Activated CD8-positive, alpha-beta T cell treated with anti-CD3 and anti-CD28 coated beads for 36 hours (primary cell): ENCODE measurements at places on chromosomes 12 and 14.

- DNase-seq: no peak
Observed at GRCh38 chr14:97490521-97491070, 693.4 kb downstream of the VRK1 start.

DNA sequence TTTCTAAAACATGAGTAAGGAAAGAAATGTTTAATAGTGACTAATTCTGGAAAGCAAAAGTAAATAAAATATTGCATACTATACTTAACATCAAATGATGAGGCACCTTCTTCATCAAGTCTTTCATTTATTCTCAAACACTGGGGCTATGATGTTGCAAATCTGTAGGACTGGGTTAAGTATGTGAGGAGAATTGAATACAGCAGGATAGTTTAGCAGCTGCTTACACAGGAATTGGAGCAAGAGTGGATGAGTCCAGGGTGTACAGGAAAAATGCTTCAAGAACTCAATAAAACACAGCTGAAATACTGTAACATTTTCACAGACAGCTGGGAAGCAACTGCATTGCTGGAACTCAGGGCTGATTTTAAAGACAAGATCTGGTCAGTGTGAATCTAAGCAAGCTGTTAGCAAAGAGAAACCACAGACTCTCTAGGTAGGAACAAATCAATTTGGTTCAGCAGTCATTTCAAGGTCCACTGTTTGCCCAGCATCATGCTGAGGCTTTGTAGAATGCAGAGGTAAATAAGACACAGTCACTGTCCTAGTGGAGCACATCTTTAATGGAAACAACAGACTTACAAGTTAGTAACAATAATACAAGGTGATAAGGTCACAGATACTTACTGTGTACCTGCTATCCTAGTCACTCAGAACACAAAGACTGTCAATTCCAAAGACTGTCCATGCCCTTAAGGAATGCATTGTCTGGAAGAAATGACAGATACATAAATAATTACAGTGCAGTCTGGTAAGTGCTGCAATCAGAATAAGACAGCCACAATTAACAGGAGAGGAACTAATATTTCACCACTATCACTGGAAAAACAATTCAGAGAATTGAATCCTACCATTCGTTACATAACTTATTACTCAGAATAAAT lies 96.8 kb upstream of the DACT1 start:
- DNase-seq: no peak

DNA sequence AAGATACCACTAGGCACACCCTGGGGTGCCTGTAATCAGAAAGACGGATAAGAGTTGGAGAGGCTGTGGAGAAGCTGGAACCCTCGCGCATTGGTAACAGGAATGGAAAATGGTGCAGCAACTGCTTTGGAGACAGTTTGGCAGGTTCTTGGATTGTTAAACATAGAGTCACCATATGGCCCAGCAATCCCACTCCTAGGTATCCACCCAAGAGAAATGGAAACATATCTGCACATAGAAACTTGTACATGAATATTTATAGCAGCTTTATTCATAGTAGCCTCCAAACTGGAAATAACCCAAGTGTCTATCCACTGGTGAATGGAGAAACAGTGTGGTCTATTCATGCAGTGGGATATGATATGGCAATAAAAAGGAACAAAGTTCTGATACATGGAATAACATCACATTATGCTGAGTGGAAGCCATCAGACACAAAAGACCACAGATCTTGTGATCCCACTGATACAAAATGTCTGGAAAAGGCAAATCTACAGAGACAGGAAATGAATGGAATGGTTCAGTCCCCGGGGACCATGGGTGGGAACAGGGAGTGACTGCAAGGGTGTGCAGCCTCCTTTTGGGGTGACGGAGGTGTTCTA lies 45.4 kb downstream of the JAG2 start:
- no peak for DNase-seq

GRCh38 chr12:120119271-120119973 lies 2.9 kb upstream of the RAB35 start:
- peak; percentile 63 for DNase-seq

GRCh38 chr12:81296556-81297305 lies 218.9 kb downstream of the ACSS3 start:
- no peak for DNase-seq

GRCh38 chr12:5923751-5924150 lies 21.3 kb downstream of the ANO2 start:
- no peak for DNase-seq

GRCh38 chr14:57871459-57872080 lies 5.7 kb upstream of the SLC35F4 start:
- peak; percentile 47 for DNase-seq

- no peak for DNase-seq
Observed at GRCh38 chr12:131468206-131468605, 242.7 kb upstream of the SFSWAP start.

DNA sequence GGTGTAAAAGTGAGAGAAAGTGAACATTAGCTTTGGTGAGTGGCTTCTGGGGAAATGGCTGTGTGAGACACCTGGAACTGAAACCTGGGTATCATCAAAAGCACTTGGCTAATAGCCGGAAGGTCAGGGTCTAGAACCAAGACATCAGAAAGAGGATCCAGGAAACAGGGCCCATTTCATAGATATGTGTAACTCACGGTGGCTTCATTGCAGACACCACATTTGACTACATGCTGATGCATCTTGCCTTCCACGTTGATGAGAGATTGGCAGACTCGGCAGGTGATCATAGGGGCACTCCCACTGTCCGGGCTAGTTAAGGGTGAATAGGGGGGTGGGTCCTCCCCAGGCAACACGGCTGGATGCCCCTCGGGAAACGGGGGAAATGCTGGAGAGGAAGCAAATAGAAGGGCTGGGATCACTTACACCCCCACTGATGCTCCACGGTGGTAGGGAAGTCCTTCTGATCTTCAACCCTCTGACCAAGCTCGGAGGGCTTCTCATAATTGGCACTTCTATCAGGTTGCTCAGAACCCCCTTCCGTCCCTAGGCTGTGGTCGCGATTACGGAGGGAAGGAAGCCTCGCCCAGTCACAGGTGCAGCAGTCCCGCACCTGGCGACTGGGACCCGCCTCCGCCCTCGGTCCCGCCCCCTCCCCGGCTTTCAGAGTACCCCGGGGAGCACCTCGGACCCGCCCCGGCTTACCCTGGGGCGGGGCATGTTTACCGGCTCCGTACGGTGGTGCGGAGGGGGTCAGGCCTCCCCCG lies 593 bp downstream of the PIP4P1 start:
- DNase-seq: peak; percentile 59

DNA sequence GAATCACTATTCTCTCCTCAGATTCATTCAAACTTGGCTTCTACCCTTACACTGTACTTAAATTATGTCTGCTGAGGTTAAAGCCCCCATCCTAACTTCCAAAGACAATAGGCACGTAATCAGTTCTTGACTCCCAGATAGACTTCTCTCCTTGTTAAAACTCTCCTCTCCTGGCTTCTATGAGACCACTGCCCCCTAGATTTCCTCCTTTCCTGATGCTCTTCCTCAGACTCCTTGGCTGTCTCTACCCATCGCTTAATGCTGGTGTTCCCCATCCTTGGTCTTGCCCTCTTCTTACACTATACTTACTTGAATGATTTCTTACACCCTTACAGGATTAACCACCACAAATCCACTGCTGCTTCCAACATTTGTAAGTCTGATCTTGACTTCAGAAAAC lies 32.8 kb downstream of the TC2N start:
- DNase-seq: no peak

DNA sequence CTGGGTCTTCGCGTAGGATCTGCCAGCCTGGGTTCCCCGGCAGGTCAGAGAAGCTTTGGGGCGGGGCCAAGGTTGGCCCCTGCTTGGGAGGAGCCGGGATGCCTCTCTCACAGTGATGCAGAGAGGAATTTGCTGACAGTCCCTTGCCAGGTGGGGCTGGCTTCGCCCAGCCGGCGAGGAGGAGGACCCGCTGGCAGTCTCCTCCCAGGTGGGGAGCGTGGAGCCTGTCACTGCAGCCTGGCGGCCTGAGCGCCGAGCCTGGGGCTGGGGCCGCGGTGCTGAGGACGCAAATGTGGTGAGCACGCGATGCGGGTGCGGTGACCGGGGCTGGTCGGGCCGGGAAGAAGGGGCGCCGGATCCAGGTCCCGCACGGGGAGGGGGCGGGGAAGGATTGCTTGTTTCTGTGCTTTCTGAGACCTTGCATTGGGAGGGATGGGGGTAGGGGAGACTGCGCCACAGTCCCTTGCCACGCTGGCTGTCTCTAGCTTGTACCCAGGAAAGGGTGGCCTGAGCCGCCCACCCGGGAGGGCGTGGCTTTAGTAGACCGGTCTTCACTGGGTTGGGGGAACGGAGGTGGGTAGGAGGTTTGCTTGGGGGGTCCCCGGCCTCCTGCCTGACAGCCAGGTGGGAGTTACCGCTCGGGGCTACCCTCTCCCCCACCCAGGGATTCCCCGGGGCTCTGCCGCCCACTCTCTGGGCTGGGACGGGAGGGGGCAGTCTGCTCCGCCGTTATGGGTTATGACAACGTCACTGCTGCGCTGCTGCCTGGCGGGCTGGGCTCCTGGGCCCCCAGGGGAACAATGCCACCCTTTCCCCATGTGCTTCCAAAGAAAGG lies at the start of gene TMEM63C:
Gene TMEM63C, plus strand, starts transcription at position 196 of the 835 bp plus-strand sequence. CDS start 37,016 bp downstream, outside the sequence.
- peak; percentile 85 for DNase-seq

DNA sequence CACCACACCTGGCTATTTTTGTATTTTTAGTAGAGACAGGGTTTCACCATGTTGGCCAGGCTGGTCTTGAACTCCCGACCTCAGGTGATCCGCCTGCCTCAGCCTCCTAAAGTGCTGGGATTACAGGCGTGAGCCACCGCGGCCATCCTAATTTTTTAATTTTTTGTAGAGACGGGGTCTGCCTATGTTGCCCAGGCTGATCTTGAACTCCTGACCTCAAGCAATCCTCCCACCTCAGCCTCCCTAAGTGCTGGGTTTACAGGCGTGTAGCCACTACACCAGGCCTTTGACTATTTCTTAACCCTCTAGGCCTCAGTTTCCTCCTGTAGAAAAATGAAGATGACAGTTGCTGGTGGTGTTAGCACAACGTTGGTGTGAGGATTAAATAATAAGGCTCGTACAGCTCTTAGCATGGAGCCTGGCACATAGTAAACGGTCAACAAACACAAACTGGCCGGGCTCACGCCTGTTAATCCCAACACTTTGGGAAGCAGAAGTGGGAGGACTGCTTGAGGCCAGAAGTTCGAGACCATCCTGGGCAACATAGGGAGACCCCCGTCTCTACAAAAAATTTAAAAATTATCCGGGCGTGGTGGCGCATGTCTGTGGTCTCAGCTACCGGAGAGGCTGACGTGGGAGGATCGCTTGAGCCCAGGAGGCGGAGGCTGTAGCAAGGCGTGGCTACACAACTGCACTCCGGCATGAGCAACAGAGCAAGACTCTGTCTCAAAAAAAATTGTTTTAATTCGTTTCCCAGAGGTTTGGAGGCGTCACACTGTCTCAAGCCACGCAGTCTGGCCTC lies 979 bp downstream of the DDX54 start:
- peak; percentile 89 for DNase-seq

- DNase-seq: no peak
Observed at GRCh38 chr14:35956376-35957085, 130.4 kb downstream of the BRMS1L start.
